ENCODE measurements at places on chromosomes 13 and 19.

DNA sequence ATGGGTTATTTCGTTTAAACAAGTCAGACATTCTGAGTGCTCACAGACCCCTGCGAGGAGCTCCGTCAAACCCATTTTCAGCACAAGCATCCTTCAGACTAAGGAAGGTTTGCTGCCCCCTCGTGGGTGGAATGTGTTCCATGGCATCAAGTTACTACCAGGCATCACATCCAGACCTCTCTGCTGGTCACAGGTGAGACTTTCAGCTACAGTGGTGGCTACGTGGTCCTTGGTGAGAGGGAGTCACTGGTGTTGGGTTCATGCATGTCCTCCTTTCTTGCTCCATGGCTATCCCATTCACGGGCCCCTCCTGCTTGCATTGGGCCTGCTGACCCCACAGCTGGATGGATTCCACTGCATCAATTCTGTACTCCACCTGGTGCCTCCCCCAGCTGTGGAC is 9.1 kb upstream of the LILRB5 start:
- DNase-seq: peak; percentile 65

DNA sequence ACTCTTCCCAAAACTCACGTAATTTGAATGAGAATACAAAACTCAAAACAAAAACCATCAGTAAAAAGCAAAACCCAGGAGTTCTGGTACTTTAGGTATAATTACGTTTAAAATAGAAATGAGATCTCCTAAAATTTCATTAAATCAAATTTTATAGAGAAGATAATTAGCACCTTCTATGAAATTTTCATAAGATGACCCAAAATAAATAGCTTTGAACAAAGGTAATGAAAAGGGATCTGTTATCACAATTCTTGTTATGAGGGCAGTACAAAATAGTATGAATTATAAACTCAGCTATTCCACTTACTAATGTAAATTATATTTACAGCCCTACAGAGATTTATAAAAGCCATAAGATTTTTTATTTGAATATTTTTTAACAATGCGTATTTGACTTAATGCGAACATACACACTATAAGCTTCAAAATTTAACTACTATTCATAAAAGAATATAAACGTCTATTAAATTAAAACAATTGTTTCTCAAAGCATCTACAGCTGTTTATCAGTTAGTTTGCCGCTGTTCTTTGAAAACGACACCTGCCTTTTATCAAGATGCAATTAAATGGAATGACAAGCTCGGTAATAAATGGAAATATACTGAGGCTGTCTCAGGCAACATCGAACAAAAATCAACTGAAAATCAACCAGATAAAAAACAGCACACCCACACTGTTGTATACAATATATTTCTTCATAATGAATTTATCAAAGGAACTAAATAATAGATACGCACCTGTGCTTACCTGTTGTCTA is 63.8 kb downstream of the KCNRG start:
- DNase-seq: no peak

DNA sequence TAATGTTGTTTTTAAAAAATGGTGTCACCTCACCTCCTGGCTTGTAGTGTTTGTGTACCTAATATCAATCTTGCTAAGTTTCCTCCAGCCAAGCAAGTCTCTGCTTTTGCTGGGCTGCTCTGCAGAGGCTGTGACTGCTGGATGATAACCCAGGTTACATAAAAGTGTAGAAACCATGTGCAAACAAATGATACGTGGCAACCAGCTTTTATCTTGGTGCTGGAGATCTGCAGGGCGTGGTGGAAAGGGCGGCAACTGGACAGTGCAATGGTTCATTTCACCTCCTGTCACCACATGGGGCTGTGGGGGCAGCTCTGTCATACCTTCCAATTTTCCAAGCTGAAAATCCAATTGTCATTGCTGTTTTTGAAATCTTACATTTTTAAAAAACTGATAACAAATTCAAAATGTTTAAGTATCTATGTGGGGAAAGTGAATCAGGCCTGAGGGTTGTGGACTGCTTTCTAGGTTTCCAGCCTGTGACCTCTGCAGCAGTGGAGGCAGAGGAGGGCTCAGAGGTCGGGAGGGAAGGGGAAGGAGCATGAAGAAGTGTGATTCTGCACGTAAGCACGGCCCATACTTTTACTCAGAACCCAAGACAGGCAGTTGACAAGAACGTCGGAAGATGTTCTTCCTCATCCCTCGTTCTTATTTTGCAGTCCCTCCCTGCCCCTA is 9.7 kb downstream of the GPR42 start:
- DNase-seq: no peak

GRCh38 chr19:55443824-55444480 is 852 bp upstream of the SHISA7 start:
- no peak for DNase-seq

- DNase-seq: no peak
Measured at GRCh38 chr19:53864308-53864836, 3.3 kb upstream of the MYADM start.

GRCh38 chr19:31272583-31273106 is 76.6 kb downstream of the TSHZ3 start:
- DNase-seq: no peak

Data from activated naive CD8-positive, alpha-beta T cell treated with anti-CD3 and anti-CD28 coated beads for 36 hours (primary cell).